ENCODE measurements at places on chromosomes 4 and X.

DNA sequence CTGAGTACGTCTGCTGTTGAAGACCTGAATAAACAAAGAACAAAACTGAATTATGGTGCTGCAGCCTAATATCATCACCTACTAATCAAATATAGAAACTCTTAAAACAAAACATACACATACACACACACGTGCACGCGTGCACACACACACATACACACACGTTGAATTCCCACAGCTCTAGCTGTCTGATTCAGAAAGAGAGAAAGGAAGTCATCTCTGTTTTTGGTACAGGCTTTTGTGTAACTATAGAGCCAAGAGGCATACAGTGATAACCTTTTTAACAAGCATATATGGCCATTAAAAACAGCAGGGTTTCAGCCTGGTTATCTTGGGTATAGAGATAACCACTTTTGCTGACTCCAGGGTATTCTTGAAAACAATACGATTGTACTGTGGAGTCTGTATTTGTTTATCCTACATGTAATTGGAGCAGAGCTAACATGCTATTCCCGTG is 823.2 kb downstream of the CCSER1 start:
- no peak for DNase-seq

GRCh38 chr4:106149911-106150310 is 166.1 kb downstream of the TBCK start:
- DNase-seq, result no peak

- peak; percentile 23 for DNase-seq
Measured at GRCh38 chr4:143335979-143336780, 496 bp upstream of the GAB1 start.

GRCh38 chr4:22532896-22533295 is 17.0 kb upstream of the ADGRA3 start:
- no peak for DNase-seq

DNA sequence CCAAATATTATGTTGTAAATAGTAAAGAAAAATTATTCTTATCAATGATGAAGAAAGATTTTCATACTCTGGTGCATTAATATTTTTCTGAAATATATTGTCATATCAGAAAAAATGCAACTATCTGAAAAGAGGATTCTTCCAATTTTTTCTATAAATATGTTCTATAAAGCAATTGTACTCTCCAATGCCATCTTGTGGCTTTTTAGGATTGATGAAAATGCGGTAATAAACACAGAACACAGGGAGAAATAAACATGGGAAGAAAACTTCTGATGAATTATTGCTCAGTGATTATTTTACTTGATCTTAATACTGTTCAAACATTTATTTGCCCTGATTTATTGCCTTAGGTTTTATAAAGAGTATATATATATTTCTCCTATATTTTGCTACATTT is 215.4 kb downstream of the IL1RAPL1 start:
- no peak for DNase-seq

- DNase-seq, result no peak
Measured at GRCh38 chr4:144579411-144580030, 66.4 kb upstream of the HHIP start.

GRCh38 chr4:33709247-33709646 is 2535.1 kb downstream of the ARAP2 start:
- no peak for DNase-seq

GRCh38 chr4:125520258-125520990 is 205.7 kb downstream of the FAT4 start:
- DNase-seq, result no peak

DNA sequence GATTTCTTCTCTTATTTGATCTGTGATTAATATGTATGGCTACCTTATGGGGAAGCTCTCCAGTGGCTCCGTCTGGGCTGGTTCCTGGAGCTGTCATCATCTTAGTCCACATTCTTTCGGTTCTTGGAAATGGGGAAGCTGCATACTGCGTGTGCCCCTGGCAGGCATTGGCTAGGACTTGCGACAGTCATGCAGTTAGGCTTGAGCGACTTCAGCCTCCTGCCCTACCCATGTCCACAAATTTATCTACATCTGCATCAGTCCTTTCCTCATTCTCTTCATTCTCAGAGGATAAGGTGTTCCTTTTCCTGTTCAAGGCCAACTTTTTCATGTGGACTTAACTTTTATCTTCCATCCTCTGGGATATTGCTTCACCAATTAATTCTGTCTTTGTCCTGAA is 214.2 kb downstream of the RELL1 start:
- no peak for DNase-seq

- no peak for DNase-seq
Measured at GRCh38 chr4:3531318-3531878, 824 bp downstream of the LRPAP1 start.
